ENCODE measurements at places on chromosomes 7 and 10.

- no peak for DNase-seq
Observed at GRCh38 chr7:36130236-36130945, 22.7 kb upstream of the EEPD1 start.

- DNase-seq, result no peak
Observed at GRCh38 chr10:113350311-113351040, 202.4 kb upstream of the HABP2 start.

DNA sequence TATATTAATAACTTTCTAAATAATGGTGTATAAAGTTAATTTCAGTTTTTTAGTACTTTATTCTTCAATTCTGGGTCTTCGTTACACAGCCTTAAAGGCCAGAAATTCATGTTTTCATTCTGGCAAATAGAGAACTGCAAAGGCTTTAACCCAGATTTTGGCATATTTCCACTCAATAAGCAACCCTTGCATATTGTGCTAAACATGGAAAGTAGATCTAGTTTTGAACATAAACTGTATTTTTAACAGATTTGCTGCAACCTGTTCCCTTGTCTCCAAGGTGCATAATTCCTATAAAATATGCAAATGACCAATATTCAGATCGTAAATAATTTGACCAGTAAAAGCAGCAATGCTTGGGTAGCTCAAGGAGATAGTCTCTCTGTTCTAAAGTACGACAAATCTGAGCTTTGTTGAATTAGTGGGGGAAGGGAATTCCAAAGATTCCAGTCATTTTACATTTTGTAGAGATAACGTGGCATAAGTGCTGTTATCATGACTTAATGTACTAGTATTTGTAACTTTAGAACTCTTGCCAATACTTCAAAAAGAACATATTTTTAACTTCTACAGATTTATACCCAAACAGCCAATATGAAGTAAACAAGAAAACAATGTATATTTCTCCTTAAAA lies 46.4 kb upstream of the RSBN1L start:
- no peak for DNase-seq

GRCh38 chr10:17548770-17549169 lies 68.4 kb downstream of the HACD1 start:
- DNase-seq, result no peak

DNA sequence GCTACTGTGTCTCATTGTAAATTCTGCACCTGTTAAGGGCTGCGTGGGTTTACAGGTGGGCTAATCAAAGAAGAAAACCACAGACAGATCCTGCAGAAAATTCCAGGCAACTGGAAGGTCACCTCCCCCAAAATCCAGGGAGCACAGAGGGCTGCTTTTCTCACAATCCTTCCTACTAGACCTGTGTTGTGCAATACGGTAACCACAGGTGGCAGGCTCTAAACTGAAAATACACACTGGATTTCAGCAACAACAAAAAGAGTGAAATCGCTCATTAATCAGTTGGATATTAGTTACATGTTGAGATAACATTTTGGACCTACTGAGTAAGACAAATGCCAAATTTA lies 83.2 kb downstream of the SLC16A9 start:
- no peak for DNase-seq

DNA sequence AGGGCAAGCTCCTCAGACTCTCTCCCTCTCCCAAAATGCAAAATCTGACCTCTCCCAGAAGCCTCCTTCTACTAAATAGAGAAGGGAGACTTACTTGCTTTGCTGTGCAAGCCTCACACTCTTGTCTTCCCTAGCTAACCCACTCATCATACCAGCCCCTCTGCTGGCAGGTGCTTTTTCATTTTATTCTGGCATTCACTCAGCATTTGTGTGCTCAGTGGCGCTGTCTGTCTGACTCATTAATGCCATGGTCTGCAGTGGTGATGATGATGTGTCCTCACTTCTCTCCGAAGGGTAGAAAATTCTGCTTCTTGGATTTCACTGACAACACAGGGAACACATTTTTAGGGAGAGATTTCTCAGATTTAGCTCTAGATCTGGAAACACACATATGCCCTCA lies 22.0 kb upstream of the BTRC start:
- DNase-seq, result no peak
